ENCODE measurements at places on chromosomes 16 and 17.

GRCh38 chr16:47565454-47565853 is 104.3 kb downstream of the PHKB start:
- peak overlapping the region; percentile 49 for H3K4me3 ChIP-seq
- H3K4me1 ChIP-seq: peaks cover 82% of the 10 kb centered on the region
- DNase-seq: no peak
- peaks cover 45% of the 10 kb centered on the region for H3K36me3 ChIP-seq
- no peaks in the 10 kb centered on the region for H3K27me3 ChIP-seq

GRCh38 chr16:21719283-21719682 is 55.5 kb downstream of the OTOA start:
- no peak overlapping the region for H3K4me3 ChIP-seq
- H3K27ac ChIP-seq: no peak overlapping the region
- no peaks in the 10 kb centered on the region for H3K27me3 ChIP-seq
- H3K4me1 ChIP-seq: no peaks in the 10 kb centered on the region
- no peak for DNase-seq
- no peaks in the 10 kb centered on the region for H3K36me3 ChIP-seq

GRCh38 chr16:660459-661183 is 7.3 kb upstream of the RHOT2 start:
- no peaks in the 10 kb centered on the region for H3K27me3 ChIP-seq
- H3K27ac ChIP-seq: no peak overlapping the region
- peaks cover 10% of the 10 kb centered on the region for H3K4me1 ChIP-seq
- H3K36me3 ChIP-seq: no peaks in the 10 kb centered on the region
- peak overlapping the region; percentile 30 for H3K4me3 ChIP-seq
- peak; percentile 78 for DNase-seq

- DNase-seq: no peak
- H3K27ac ChIP-seq: no peak overlapping the region
- no peaks in the 10 kb centered on the region for H3K4me1 ChIP-seq
- no peaks in the 10 kb centered on the region for H3K27me3 ChIP-seq
- H3K36me3 ChIP-seq: no peaks in the 10 kb centered on the region
Measured at GRCh38 chr16:9351841-9352434, 260.5 kb downstream of the HAPSTR1 start.

- no peak for DNase-seq
- H3K36me3 ChIP-seq: peaks cover 4% of the 10 kb centered on the region
- no peak overlapping the region for H3K27ac ChIP-seq
- H3K4me3 ChIP-seq: no peak overlapping the region
Measured at GRCh38 chr16:1584926-1585484, 26.9 kb downstream of the IFT140 start.
